ENCODE measurements at places on chromosomes 6 and 20. TPM values are rescaled to one million over a fixed set of nuclear protein-coding genes. Genes with fewer than 3 reads are reported as not detected.

Gene SMLR1
- total RNA-seq: not detected

Gene CDSN
- not detected for total RNA-seq

- no peak for DNase-seq
Observed at GRCh38 chr6:27662769-27663168, 189.9 kb upstream of the ZNF184 start.

Gene PSORS1C1
- 0.21 TPM for total RNA-seq

Gene ERVFRD-1
- total RNA-seq: not detected

DNA sequence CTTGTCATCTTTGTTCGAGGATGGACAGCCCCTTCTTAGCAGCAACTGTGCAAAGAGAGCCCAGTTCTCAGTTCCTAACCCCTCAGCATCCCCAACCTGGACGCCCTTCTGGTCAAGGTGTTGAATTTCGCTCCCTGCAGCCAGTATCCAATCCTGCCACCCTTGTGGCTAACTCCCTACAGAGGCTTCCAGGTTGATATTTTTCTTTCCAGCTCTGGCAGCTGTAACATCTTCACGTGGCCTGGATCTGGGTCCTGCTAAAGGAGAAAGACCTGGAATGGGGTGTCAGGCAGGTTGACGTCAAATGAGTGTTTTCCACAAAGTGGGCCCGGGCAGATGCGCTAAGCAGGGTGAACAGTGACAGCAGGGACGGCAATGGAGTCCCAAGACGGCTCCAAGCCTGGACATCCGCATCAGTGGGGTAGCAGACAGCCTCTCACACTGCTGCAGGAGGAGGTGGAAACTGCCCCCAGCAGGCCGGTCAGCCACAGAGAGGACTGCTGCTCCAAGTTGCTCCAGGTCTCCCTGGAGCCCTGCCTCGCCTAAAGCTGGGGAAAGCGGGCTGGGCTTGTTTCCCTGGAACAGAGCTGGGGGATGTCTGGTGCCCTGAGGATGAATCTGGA lies 1.0 kb upstream of the YTHDF1 start:
- no peak for DNase-seq

DNA sequence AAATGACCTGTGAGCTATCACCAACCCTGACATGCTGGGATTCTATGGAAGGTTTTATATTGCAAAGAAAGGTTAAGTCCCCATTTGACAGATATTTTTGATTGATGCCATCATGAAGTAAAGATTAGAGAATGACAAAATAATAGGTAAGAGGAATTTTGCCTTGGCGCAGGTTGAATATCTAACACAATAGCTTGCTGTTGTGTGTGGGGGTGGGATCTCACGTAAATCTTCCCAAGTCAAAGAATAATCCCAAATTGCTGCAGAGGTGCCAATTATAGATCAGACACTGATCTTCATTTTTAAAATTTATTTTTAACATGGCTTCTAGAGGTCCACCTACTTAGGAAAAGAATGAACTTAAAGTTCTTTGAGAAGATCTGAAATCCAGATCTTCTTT lies 135.5 kb downstream of the FIG4 start:
- no peak for DNase-seq

Gene FRS3
- total RNA-seq: 2.0 TPM

DNA sequence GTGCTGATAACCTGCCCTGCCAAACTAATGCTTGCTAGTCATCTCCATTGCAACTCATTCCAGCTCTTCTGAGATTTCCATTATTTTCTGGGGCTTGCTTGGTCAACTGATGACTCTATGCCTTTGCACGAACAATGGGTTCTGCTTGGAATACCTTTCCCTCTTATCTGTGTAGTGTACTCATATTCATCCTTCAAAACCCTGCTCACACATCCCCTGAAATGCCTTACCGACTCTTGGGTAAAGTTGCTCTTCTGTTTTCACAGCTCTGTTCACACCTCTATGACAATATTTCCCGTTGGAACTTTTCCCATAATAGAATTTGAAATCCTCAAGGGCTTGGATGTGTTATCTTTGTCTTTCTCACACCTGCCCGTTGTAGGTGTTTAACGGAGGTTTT lies 331.0 kb upstream of the SOX4 start:
- no peak for DNase-seq

Gene LRRC73
- 1.6 TPM for total RNA-seq

Gene THEMIS
- not detected for total RNA-seq
